ENCODE measurements at places on chromosomes 6 and 20.

DNA sequence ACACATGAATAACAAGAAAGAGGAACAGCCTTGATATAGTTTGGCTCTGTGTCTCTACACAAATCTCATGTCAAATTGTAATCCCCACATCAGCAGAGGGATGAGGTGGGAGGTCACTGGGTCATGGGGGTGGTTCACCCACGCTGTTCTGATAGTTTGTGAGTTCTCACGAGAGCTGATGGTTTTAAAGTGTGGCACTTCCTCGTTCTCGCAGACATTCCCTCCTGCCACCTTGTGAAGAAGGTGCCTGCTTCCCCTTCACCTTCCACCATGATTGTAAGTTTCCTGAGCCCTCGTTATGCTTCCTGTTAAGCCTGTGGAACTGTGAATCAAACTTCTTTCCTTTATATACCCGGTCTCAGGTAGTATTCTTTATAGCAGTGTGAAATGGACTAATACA is 13.1 kb downstream of the SRPK1 start:
- no peak for DNase-seq

- no peak for DNase-seq
These were observed 8.2 kb downstream of the ASXL1 start for GRCh38 chr20:32366380-32366779.

GRCh38 chr6:97440590-97441176 is 157.7 kb upstream of the MMS22L start:
- DNase-seq = no peak

GRCh38 chr20:20440886-20441658 is 73.2 kb downstream of the INSM1 start:
- DNase-seq = no peak

DNA sequence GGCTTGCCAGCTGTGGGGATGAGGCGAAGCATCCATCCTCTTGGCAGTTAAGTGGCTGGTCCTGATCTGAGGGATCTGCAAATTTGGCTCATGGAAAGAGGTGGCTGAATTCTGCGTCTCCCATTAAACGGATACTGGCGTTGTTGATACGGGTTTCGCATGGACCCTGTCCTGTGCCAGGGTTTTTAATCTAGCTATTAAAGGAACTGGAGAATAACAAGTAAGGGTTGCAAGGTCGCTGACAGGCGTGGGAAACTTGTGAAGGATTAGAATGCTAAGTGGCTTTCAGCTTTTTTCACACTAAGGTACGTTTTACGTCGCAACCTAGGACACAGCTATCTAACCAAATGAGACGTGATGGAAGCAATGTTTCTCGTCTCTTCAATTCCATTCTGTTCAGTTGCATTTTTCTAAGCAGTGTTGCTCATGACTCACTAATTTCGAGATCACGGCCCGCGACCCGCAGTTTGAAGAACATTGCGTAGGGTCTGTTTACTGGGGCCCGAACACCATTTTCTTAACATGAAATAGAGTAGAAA is 852 bp downstream of the GMNN start:
- peak; percentile 44 for DNase-seq

- DNase-seq = peak; percentile 49
These were observed 61.8 kb downstream of the RPP40 start for GRCh38 chr6:4941782-4942672.

DNA sequence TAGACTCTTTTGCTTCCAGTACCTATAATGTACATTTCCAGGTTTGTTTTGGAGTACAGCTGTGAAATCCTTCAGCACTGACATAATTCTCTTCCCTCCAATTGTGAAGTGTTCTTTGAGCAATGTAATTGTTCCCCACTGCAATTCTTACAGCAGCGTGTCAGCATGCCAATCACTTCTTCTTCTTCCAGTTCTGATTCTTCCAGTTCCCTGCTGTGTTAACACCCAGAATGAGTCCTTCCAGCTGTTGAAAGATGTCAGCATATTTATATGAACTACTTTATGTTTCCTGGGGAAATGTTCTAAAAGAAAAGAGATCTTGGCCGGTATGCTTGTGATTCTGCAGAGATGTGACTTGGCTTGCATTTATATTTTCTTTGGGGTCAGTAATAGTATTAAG is 213.9 kb downstream of the UNC5CL start:
- DNase-seq = no peak

GRCh38 chr6:110551088-110551487 is 74.7 kb upstream of the SLC22A16 start:
- DNase-seq = no peak

- DNase-seq = no peak
These were observed 31.4 kb downstream of the HAO1 start for GRCh38 chr20:7908905-7909304.

GRCh38 chr20:31722257-31723068 is at the start of gene BCL2L1:
TSS of gene BCL2L1 (minus strand) at chr20:31722868. CDS start at chr20:31722218, 650 bp downstream.
- peak; percentile 75 for DNase-seq

DNA sequence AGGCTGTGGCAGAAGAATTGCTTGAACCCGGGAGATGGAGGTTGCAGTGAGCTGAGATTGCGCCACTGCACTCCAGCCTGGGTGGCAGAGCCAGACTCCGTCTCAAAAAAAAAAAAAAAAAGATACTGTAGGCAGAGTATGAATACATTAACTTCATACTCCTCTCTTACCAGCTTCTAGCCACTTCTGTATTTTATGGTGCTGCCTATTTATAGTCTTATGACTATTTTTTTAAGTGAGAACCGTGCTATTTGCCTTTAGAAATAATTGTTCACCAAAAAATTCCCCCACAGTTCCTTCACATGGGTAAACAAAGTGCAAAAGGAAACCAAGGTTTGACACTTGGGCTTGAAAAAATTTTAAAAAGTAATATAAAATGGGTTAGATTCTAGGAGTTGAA is 1.5 kb upstream of the SNRNP48 start:
- DNase-seq = no peak

GRCh38 chr20:31822421-31823330 is 3.5 kb downstream of the MYLK2 start:
- DNase-seq = peak; percentile 81

GRCh38 chr6:91376686-91377085 is 789.8 kb upstream of the MAP3K7 start:
- DNase-seq = no peak

- no peak for DNase-seq
These were observed 26.8 kb upstream of the SLC22A7 start for GRCh38 chr6:43271103-43271815.

DNA sequence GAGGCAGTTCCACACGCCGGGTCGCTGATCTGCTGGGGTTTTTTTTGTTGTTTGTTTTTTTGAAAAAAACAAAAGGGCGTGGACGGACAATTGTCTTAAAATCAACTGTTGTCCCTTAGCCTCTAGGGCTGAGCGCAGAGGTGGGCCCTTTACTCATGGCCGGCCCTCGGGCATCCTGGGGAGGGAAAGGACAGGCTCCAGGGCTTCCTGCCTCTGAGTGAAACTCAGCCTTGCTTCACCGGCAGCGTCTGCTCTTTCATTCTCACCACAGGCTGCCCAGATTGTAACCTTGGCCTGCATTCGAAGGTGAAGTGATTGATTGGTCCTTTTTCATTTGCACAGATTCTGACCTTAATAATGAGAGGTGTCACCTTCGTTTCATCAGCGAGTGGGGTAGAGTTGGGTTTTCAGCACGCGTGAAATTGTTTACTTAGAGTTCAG is 797 bp downstream of the SMIM13 start:
- DNase-seq = peak; percentile 56

GRCh38 chr20:12276011-12276673 is 358.4 kb downstream of the BTBD3 start:
- DNase-seq = no peak

DNA sequence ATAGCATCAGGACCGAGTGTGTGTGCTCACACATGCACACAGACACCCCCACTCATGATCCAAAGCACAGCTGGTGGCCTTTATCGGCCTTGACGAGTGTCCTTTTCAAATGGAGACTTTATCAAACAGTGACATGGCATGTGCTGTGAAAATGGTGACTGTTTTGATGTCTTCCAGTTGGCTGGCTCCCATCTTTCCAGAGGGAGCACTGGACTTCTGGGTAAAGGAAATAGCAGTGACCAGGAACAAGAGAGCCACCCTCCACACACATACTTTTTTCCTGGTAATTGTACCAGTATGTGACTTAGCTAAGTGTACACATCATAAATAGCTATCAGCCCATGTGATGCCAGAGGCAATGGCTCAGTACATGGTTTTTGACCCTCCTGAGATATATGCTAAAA is 52.7 kb downstream of the ZDHHC14 start:
- no peak for DNase-seq

DNA sequence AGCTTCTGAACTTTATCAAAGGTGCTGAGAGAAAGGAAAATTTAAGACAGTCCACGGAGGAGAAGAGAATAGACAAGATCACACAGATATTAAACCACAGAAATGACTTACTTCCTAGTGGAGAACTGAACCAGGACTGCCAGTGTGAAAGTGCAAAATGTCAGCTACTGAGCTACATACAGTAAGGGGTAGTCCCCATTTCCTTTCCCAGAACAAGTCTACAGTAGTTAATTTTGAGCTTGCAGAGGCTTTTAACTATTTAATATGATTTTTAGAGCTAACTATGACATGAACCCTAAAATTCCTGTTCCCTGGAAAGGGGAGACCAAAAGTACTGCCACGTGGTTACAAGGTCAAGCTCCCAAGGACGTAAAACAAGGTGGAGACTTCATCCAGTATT is 45.1 kb downstream of the CEP85L start:
- no peak for DNase-seq

DNA sequence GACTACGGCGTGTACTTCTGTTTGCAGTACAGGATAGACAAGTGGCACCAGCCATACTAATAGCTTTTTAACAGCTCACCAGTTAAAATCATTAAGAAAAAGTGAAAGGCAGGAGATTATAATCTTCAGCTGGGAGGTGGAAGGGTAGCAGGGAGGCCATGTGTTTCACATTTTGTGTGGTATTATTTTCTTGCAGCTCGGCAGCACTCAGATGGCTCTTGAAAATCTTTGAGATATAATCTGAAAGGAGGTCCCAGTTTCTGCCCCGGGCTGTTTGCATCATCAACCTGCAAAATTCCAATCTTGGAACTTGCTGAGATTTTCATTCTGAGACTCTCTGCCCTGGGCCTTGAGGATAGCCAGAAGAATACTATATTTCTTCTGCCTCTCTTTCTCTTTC is 87.5 kb upstream of the HDAC2 start:
- DNase-seq = no peak

- no peak for DNase-seq
These were observed 103.4 kb downstream of the SYCP2 start for GRCh38 chr20:59829786-59830664.

- no peak for DNase-seq
These were observed 354.1 kb upstream of the MAP3K7 start for GRCh38 chr6:90940812-90941481.

DNA sequence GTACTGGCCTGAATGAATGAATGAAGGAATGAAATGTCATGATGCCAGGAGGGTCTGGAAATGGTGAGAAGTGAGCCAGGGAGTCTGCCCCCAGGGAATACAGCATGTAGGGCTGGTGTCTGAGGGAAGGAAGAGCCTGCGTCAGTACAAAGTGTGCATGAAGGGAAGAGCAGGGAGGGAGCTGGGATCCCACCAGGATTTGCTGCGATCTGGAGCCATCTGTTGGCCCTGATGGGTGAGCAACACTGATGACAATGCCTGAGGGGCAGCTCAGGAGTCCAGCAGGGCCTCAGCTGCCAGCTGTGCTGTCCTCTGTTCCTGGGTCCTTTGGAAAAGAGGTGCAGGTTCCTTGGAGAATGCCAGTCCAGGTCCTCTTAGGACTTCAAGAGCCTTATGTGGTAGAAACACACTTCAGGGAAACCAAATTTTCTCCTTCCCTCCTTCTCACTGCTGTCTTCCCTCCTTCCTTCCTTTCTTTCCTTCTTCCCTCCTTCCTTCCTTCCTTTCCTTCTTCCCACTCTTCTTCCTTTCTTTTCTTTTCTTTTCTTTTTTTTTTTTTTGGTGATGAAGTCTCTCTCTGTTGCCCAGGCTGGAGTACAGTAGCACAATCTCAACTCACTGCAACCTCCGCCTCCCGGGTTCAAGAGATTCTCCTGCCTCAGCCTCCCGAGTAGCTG is 11.5 kb downstream of the BPI start:
- no peak for DNase-seq
